ENCODE measurements at places on chromosomes 3 and 15.

DNA sequence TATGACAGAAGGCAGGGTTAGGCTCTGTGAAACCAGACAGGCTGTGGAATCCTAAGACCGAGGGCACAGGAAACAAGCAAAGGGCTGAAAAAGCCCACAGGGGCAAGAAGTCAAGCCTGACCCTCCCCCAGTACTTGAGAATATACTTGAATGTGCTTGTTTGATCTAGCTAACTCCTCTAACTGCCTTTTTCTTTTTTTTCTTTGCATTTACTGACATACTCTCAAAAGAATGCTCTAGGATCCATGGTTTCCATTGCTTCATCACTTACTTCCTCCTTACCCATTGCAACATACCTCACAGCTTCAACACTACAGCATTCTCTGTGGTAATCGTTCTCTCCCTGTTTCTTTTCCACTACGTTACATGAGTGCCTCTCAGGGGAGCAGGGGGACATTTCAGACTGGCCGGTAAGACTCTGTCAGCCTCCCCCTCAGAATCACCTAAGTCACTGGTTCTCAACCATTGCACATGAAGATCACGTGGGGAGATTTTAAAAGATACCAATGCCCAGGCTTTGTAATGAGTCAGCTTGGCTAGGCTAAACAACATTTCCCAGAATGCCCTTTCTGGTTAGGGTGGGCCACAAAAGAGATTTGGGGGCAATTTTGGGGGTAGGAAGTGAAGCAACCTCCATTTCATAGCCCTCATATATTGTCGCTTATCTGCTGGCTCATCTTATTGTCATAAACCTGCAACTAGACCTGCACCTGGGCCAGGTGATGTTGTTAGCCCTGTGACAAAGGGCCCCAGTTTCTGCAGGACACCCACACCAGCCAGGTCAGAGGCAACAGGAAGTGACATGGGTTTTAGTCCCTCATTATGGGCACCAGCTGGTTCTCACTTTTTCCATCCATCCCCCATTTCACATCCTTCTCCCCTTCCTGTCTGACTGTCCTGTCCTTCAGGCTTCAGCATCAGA lies 24.6 kb upstream of the RSL24D1 start:
- DNase-seq: peak; percentile 42

DNA sequence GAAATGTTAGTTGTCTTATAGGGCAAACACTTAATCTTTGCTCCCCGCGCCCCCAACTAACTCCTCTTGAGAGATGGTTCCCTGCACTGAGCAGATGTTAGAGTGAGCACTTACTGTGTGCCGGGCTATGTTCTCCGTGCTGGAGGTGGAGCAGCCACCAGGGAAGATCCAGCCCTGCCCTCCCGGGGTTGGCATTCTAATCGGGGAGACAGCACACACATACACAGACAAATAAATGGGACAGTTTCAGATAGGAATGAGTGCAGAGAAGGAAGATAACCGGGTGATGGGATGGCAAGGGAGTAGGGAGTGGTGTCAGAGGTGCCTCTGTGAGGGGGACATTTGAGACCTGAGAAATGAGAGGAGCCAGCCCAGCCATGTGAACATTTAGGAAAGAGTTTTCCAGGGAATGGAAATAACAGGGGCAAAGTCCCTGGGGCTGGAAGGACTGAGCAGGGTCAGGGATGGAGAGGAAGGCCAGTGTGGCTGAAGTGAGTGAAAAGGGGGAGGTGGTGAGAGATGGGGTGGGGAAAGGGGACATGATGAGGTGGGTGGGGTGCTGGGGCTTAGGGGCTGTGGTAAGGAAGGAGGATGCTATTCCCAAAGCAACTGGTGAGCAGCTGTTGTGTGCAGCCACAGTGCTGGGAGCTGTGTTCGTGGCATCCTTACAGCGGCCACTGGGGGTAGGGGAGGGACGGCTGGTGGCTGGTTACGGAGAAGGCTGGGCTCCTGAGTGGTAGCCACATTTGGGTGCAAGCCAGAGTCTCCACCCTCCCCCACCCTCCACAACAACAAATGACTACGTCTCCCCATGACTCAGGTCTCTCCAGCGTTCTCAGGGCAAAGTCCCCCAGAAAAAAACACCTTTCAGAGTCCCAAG lies 15.4 kb upstream of the FGD5 start:
- no peak for DNase-seq

DNA sequence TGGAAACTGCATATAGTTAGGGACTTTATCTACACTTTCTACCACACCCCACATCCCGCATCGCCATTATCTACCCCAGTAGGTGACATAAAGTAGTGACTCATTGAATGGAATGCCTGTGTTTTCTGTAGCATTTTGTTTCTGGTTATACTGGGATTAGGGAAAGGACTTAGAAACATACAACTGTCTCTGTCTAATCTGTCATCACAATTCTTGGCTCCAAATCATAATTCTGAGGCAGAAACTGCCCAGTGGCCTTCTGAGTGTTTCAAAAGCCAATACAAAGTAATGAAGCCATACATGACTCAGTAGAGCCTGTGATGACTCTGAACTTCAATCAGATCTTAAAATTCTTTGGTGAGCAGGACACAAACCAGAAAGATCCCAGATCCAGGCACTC lies 115.7 kb upstream of the CHRM5 start:
- DNase-seq: no peak

GRCh38 chr15:77659350-77660321 lies 26.9 kb upstream of the LINGO1 start:
- DNase-seq: peak; percentile 79

DNA sequence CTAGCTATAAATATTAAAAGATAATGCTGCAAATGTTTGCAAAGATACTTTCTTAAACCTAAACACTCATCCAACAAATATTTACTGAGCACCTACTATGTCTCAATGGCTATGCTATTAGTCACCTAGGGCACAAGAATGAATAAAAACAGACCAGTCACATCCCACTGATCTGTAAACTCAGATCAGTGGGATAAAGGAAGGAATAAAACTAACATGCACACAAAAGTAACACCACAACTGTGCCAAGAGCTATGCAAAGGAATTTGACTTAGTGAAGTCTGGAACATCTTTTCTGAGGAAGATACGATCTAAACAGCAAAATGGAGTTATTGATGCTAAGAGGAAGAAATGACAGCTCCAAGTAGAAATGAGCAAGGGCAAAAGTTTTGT lies 56.6 kb downstream of the CBLB start:
- no peak for DNase-seq

DNA sequence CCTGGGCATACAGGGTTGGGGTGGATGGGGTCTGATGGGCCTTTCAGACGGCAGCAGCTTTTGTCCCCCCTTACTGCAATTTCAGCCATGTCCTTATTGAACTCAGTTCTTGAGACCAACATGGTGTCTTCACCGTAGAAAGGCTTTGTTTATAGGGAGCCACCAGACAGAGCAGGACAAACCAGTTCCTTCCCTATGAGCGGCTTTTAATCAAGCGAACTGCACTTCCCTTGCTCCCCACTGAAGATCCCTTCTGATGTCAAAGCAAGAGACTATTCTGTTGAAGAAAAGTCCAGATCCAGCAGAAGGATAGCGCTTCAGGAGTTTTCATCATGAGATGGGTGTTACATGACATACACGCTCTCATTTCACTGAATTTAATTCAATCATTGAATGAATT lies 100.4 kb downstream of the CD47 start:
- no peak for DNase-seq

- DNase-seq: no peak
Measured at GRCh38 chr15:59364248-59364647, 8.4 kb downstream of the MYO1E start.

GRCh38 chr3:3847994-3848922 lies 49.0 kb downstream of the LRRN1 start:
- DNase-seq: no peak

DNA sequence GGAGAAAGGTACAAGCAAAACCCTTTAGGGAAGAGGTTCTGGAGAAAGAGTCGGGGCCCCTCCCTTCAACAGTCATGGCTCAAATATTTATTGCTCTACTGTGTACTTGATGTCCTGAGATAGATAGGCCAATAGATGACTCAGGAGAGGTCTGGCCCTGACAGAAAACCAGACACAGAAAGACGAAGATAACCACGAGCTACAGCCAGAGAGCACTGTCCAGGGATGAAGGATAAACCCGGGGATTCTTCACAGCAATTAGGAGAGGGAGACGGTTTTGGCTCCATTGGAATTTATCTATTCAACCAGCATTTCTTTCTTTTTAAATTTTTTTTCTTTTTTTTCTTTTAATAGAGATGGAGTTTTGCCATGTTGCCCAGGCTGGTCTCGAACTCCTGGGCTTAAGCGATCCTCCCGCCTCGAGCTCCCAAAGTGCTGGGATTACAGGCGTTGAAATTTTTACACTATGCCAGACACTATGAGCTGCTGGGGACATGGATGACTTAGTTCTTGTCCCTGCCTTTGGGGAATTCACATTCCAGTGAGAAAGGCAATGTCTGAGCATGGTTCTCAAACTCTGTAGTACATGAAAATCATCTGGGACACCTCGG lies 4.6 kb upstream of the CIDEC start:
- no peak for DNase-seq

- DNase-seq: peak; percentile 81
Measured at GRCh38 chr3:170056710-170057454, 19.1 kb downstream of the GPR160 start.

- DNase-seq: no peak
Measured at GRCh38 chr3:166211451-166211850, 374.2 kb upstream of the BCHE start.

DNA sequence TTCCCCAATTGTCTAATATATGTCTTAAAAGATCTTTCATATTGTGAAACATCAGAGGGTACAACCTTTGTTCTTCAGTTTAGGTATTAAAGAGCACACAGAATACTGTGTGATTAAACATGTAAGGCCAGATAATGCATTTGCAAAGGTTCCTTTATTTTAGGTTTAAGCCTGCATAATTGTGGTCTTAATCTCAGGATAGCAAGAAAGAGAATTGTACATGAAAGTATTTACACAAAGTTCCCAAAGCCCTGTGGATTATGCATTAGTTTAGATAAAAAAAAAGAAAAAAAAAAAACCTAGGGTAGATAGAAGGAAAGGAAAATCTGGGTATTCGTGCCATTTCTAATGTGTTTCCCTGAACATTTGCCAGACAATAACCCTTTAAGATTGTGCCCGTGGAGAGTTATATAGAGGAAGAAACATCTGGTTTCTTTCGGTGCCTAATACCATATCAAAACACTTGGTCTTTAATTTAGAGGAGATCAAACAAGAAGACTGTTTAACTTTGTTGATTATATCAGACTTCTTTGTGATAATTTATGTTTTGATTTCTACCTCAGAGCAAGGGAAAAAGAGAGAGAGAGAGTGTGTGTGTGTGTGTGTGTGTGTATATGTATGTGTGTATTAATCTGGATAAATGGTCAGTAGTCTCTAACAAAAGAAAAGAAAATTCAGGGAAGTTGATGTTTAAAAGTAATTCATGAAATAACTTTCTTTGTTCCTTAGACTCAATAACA lies 139.6 kb upstream of the CGNL1 start:
- no peak for DNase-seq

GRCh38 chr15:88166082-88166993 lies 90.2 kb downstream of the NTRK3 start:
- no peak for DNase-seq

DNA sequence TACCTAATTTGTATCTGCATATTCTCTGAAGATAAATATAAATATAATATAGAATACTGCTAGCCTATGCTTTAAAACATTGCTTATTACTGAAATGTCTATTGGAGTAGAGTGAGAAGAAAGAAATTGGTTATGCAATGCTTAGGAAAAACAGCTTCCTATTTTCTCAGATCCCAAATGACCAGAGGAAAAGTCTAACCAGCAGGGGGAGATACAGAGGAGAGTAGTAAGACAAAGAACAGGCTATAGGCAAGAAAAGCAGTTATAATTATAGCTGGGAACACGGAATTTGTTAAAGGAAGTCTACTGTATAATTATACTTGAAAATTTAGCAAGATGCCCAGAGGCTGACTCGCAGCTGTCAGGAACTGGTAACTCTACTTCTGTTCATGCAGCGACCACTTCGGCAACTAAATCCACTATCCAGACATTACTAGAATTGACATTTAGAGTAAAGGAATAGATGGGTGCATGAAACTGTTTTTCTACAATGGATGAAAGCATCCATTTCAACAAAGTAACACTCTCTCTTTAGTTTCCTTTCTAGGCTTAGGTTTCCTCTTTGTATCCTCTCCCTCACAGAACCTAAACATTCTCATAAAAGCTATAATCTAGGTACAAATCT lies 97.2 kb downstream of the TBC1D5 start:
- no peak for DNase-seq

- DNase-seq: no peak
Measured at GRCh38 chr3:122890720-122891220, 95.9 kb downstream of the SLC49A4 start.

GRCh38 chr3:115977866-115978265 lies 354.6 kb downstream of the GAP43 start:
- no peak for DNase-seq

- no peak for DNase-seq
Measured at GRCh38 chr3:75218577-75218976, 445.6 kb upstream of the FRG2C start.

- DNase-seq: peak; percentile 11
Measured at GRCh38 chr3:24829629-24830229, 335.1 kb upstream of the THRB start.

DNA sequence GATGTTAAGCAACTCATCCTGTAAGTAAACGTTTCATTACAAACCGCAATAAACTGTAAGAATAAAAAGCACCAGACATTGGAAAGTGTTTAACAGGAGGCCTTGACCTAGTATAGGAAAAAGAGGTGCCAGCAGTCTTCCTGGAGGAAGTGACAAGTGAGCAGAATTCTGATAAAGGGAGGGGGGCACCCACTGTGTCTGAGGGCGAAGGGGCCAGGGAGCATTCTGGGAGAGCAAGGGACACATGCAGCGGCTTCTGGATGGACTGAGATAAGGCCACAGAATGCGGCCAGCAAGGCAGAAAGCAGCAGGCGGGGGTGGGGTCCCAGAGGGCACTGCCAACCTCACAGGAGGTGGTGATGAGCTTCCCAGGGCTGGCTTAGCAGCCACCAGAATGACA lies 80.2 kb downstream of the MTHFS start:
- no peak for DNase-seq

DNA sequence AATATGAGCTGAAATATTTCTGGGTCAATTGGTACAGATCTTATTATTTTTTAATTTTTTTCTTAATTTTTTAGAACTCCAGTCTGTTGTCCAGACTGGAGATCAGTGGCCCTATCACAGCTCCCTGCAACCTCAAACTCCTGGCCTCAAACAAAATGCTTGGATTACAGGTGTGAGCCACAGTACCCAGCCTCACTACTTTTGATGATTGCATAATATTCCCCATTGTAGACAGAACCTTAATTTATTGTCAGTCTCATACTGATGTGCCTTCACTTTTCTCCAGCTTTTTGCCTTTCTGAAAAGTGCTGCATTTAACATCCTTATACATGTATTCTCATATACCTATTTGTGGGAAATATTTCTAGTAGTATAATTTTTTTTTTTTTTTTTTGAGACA lies 144.9 kb downstream of the LIPC start:
- no peak for DNase-seq

All from GM13977 (cell line).